ENCODE measurements at places on chromosomes 3 and 15. TPM values are rescaled to one million over a fixed set of nuclear protein-coding genes. Genes with fewer than 3 reads are reported as not detected.

Gene SPATA12
- 0.33 TPM for total RNA-seq

Gene NBEAL2
- total RNA-seq, result 43.8 TPM

Gene BUB1B
- total RNA-seq, result 14.0 TPM

Gene ALAS1
- total RNA-seq, result 78.1 TPM

Gene ANKRD63
- not detected for total RNA-seq

Gene NRROS
- 12.7 TPM for total RNA-seq
